ENCODE measurements at places on chromosomes 12 and 14. TPM values are rescaled to one million over a fixed set of nuclear protein-coding genes. Genes with fewer than 3 reads are reported as not detected.

GRCh38 chr12:11727133-11727664 lies 77.7 kb downstream of the ETV6 start:
- no peak for DNase-seq
- no peaks in the 10 kb centered on the region for H3K27me3 ChIP-seq
- H3K27ac ChIP-seq, result no peak overlapping the region
- no peaks in the 10 kb centered on the region for H3K36me3 ChIP-seq
- H3K4me1 ChIP-seq, result peaks cover 15% of the 10 kb centered on the region

DNA sequence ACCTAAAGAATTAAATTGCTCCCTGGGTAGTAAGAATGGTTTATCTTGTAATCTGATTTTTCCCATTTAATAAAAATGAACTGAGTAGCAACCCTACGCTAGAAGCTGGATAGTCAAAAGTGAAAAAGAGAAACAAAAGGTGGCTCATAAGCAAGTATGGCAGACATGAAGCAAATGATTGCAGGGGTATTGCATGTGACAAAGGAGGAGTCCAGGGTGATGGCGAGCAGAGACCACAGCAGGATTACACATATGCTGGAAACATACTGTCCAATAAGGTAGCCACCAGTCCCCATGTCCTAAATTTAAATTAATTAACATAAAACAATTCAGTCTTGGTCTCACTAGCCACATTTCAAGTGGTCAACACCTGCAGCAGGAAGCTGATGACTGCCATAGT lies 283.8 kb downstream of the MED13L start:
- no peak overlapping the region for H3K4me3 ChIP-seq
- peaks cover 23% of the 10 kb centered on the region for H3K36me3 ChIP-seq
- no peaks in the 10 kb centered on the region for H3K27me3 ChIP-seq
- H3K4me1 ChIP-seq, result peaks cover 2% of the 10 kb centered on the region

DNA sequence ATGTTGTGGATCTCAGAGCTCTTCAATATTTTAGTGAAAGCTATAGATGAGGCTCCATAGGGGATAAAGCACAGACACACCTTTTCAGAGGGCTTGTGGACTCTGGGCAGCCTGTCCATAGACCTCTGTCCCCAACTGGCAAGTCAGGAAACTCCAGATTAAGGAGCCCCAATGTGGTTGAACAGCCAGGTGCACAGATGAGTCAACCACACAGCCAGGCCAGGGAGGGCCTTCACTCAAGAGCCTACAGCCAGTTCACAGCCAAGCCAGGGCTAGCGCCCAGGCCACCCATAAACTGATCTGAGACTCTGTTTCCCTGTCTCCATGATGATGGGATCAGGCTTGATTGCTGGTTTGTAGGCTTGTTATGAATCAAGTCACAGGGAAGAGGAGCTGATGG lies 1.0 kb upstream of the BDKRB2 start:
- no peaks in the 10 kb centered on the region for H3K36me3 ChIP-seq
- H3K27me3 ChIP-seq, result no peaks in the 10 kb centered on the region
- peaks cover 4% of the 10 kb centered on the region for H3K4me1 ChIP-seq

Gene CLEC6A
- total RNA-seq, result not detected

- no peak overlapping the region for H3K27ac ChIP-seq
- H3K4me1 ChIP-seq, result no peaks in the 10 kb centered on the region
- no peak for DNase-seq
- H3K27me3 ChIP-seq, result no peaks in the 10 kb centered on the region
- no peaks in the 10 kb centered on the region for H3K36me3 ChIP-seq
These were observed 65.7 kb downstream of the MVK start for GRCh38 chr12:109639151-109639872.

DNA sequence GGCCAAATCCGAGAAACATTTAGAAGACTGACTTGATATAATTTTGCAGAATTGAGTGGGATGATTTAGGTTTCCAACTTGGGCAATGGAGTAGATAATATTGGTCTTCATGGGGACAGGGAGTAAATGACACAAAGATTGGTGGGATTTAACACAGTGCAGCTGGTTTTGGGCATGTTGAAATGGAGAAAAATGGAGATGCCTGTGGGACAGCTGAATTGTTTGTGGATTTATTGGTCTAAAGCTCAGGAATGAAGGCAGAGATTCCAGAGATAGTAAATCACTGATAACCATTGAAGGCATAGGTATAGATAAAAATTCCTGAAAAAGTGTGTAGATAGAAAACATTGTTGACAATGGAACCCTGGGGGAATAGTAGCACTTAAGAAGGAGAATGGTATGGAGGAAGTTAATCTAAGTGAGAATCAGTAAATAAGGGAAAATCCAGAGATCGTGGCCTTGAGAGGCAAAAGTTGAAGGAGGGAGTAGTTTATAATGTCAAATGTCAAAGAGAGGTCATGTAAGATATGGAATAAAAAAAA lies 120.9 kb upstream of the ATP2B1 start:
- H3K4me3 ChIP-seq, result no peak overlapping the region
- H3K27ac ChIP-seq, result no peak overlapping the region
- no peaks in the 10 kb centered on the region for H3K4me1 ChIP-seq
- H3K36me3 ChIP-seq, result no peaks in the 10 kb centered on the region
- H3K27me3 ChIP-seq, result no peaks in the 10 kb centered on the region

Gene RASSF8
- 4.2 TPM for total RNA-seq

GRCh38 chr14:94113908-94114588 lies 3.5 kb downstream of the IFI27 start:
- no peaks in the 10 kb centered on the region for H3K36me3 ChIP-seq
- H3K27ac ChIP-seq, result no peak overlapping the region
- no peak for DNase-seq
- H3K4me3 ChIP-seq, result no peak overlapping the region
- no peaks in the 10 kb centered on the region for H3K27me3 ChIP-seq

DNA sequence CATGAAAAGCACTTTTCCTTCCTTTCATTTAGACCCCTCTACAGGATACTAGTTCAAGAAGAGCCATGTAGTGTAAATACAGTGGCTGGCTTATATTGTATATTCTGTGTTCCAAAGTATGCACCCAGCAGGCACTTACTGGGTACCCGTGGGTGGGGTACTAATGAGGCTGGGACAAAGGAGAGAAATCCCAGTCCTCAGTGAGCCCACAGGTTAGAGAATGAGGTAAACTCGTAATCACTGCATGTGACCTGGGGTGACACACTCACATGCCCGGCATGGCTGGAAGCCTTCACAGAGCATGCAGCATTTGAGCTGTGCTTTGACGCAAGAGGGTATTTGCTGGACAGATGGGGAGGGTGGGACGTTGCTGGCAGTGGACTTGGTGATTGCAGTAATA lies 17.1 kb downstream of the SLC24A4 start:
- no peak for DNase-seq
- H3K36me3 ChIP-seq, result no peaks in the 10 kb centered on the region
- no peaks in the 10 kb centered on the region for H3K27me3 ChIP-seq

DNA sequence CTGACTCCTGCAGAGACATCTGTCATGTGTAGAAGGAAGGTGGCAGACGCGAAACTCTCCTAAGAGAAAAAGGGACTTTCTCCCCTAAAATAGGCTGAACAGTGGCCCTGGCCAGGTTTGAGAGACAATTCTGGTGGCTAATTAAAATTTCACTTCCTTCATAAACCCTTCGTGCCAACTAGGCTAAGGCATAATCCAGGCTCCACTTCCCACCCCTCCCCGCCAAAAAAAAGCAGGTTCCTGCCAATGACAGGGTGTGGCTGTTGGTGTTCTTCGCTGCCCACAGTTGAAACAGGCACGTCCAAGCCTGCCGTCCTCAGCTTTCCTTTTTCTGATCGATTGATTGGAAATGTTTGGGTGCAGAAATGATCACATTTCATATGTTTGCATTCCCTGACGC lies 144.6 kb downstream of the GCH1 start:
- H3K4me1 ChIP-seq, result no peaks in the 10 kb centered on the region
- H3K27me3 ChIP-seq, result no peaks in the 10 kb centered on the region
- H3K36me3 ChIP-seq, result peaks cover 13% of the 10 kb centered on the region
- H3K27ac ChIP-seq, result no peak overlapping the region
- DNase-seq, result no peak

Gene LRP6
- 76.8 TPM for total RNA-seq

Gene ACSM4
- total RNA-seq, result not detected

Gene IAPP
- not detected for total RNA-seq

- H3K36me3 ChIP-seq, result no peaks in the 10 kb centered on the region
- H3K27me3 ChIP-seq, result no peaks in the 10 kb centered on the region
- no peaks in the 10 kb centered on the region for H3K4me1 ChIP-seq
- H3K4me3 ChIP-seq, result no peak overlapping the region
- no peak overlapping the region for H3K27ac ChIP-seq
- DNase-seq, result no peak
These were observed 948.2 kb downstream of the GALC start for GRCh38 chr14:87044807-87045206.

Gene POTEM
- total RNA-seq, result not detected

Gene PPP2R5E
- total RNA-seq, result 13.1 TPM

- no peaks in the 10 kb centered on the region for H3K36me3 ChIP-seq
- no peak for DNase-seq
- no peak overlapping the region for H3K27ac ChIP-seq
- H3K4me3 ChIP-seq, result no peak overlapping the region
- no peaks in the 10 kb centered on the region for H3K27me3 ChIP-seq
These were observed 9.7 kb upstream of the FOS start for GRCh38 chr14:75268633-75269550.

- H3K4me3 ChIP-seq, result no peak overlapping the region
- no peaks in the 10 kb centered on the region for H3K36me3 ChIP-seq
- DNase-seq, result no peak
- no peaks in the 10 kb centered on the region for H3K4me1 ChIP-seq
- no peak overlapping the region for H3K27ac ChIP-seq
- H3K27me3 ChIP-seq, result no peaks in the 10 kb centered on the region
These were observed 360.4 kb downstream of the ATP23 start for GRCh38 chr12:58301730-58302122.

DNA sequence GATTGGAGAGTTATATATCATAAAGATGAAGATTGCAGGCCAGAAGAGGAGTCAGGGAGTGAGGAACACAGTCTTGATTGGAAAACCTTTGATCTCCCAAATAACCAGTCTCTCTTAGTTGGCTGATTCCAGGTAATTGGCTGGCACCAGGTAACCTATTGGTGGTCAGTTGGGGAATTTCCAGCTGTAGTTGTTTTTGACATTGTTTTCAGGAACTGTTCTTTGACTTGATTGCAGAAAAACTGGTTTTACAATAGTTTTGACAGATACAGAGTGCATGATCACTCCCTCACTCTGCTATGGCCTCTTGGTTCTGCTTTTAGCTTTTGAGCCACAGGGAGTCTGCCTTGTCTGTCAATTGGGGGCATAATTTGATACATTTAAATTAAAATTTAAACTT lies 71.6 kb downstream of the ZNF641 start:
- no peaks in the 10 kb centered on the region for H3K4me1 ChIP-seq
- no peak for DNase-seq
- H3K4me3 ChIP-seq, result no peak overlapping the region
- H3K27ac ChIP-seq, result no peak overlapping the region
- no peaks in the 10 kb centered on the region for H3K36me3 ChIP-seq

GRCh38 chr14:38989922-38990546 lies 113.0 kb downstream of the SEC23A start:
- H3K27me3 ChIP-seq, result no peaks in the 10 kb centered on the region
- H3K4me1 ChIP-seq, result no peaks in the 10 kb centered on the region
- no peak for DNase-seq

DNA sequence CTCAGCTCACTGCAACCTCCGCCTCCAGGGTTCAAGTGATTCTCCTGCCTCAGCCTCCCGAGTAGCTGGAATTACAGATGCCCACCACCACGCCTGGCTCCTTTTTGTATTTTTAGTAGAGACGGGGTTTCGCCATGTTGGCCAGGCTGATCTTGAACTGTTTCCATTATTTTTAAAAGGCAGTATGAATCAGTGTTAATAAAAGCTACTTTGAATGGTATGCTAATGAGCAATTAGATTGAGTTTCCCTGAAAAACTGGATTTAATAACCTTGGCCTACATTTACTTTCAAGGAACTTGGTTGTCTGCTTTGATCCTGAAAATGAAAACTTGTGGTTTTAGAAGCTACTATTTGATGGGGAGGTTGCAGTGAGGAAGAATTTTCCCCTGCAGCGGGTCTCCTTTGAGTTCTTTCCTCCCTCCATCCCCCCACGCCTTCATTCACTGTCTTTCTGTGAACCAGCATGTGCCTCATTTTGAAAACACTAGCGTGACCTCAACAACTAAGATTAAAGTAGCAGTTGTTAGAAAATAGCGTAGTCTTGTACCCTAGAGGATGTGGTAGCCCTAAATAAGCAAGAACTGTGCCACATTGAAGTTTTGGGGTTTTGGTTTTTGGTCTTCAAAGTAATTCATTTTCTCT lies 17.8 kb upstream of the RPS6KA5 start:
- no peak overlapping the region for H3K27ac ChIP-seq
- no peak overlapping the region for H3K4me3 ChIP-seq
- H3K27me3 ChIP-seq, result no peaks in the 10 kb centered on the region
- H3K4me1 ChIP-seq, result no peaks in the 10 kb centered on the region
- no peaks in the 10 kb centered on the region for H3K36me3 ChIP-seq
- DNase-seq, result no peak

DNA sequence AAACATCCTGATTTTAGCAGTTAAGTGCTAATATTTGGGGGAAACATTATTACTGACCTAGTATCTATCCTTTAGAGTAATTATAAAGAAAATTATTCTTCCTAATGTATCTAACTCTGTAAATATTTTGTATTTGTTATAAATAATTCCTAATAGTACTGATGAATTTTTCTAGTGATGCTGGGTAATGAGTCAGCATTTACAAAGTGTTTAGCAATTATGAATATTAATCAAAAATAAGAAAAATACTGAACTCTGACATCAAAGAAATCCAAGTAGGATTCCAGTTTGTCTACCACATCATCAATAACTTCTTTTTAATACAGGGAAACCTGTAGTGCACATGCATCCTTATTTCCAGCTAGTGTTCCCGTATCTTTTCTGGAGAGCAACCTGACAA lies 9.0 kb downstream of the NAP1L1 start:
- H3K27me3 ChIP-seq, result no peaks in the 10 kb centered on the region
- H3K4me3 ChIP-seq, result no peak overlapping the region
- no peak overlapping the region for H3K27ac ChIP-seq
- H3K4me1 ChIP-seq, result no peaks in the 10 kb centered on the region
- H3K36me3 ChIP-seq, result no peaks in the 10 kb centered on the region

GRCh38 chr14:35155962-35156361 lies 33.6 kb downstream of the PRORP start:
- no peak overlapping the region for H3K27ac ChIP-seq
- H3K27me3 ChIP-seq, result no peaks in the 10 kb centered on the region
- DNase-seq, result no peak
- no peaks in the 10 kb centered on the region for H3K36me3 ChIP-seq

DNA sequence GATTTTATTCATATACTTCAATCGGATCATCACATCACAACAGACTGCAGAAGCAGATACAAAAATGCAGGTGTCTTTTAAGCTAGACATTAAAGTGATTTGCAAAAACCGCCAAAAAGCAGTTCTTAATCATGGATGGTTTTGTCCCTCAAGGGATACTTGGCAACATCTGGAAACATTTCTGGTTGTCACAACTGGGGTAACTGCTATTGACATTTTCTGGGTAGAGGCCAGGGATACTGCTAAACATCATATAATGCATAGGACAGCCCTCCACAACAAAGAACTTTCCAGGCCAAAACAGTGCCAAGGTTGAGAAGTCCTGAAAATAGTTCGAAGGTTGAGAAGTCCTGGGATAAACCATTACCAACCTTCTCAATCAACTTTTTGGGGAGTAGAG lies 101.8 kb upstream of the BBS10 start:
- DNase-seq, result no peak
- no peak overlapping the region for H3K27ac ChIP-seq
- no peak overlapping the region for H3K4me3 ChIP-seq
- H3K27me3 ChIP-seq, result no peaks in the 10 kb centered on the region
- H3K36me3 ChIP-seq, result peaks cover 2% of the 10 kb centered on the region
